ENCODE measurements at places on chromosomes 7 and 10. TPM values are rescaled to one million over a fixed set of nuclear protein-coding genes. Genes with fewer than 3 reads are reported as not detected.

DNA sequence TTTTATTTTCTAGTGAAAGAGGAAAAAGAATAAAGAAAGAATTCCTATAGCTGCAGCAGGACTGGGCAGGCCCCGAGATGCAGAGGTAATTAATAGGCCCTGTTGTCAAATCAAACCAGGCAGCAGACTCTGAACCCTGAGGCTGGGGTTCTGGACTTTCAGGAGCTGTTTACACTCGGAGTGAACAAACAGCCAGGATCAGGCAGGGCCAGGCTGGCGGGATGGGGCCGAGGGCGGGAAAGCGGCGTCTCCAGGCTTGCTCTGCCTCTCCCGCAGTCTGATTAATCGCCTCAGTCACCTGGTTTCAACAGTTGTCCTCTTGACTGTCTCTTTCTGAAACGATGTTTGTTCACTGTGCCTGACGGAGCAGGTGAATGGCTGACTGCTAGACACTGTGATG is 675.4 kb upstream of the FOXK1 start:
- DNase-seq: no peak

DNA sequence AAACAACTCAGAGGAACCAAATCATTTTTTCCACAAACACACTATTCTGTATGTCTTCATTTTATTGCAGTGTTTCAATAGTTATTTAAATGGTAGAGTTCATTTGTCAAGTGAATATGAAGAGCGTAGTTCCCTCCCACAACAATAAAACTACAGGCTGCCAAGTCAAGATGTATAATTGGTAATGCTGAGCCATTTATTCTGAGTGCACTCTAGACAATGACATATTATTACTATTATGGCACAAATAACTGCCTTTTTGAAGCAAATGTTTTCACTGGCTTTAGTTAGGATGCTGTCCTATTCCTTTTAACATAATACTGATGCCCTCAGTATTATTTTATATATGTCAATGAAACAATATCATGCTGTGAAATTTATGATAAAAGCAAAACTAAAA is 102.7 kb upstream of the PCDH15 start:
- no peak for DNase-seq

DNA sequence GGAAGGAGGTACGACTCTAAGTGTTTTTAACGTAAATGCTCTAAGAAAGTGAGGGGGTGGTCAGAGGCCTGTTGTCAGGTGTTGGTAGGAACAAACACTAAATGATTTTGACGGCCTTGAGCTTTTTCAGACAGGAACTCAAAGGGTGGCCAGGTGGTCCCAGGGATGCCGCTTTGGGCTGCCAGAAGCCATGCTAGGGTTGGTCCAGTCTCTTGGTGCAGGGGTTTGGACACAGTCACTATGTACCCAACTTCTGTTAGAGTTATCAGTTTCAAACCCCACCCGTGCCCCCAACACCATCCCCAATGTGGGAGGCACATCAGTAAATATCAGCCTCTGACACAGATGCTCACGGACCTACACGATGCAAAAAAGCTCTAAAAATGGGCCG is 9.3 kb downstream of the ATP6V0E2 start:
- no peak for DNase-seq

DNA sequence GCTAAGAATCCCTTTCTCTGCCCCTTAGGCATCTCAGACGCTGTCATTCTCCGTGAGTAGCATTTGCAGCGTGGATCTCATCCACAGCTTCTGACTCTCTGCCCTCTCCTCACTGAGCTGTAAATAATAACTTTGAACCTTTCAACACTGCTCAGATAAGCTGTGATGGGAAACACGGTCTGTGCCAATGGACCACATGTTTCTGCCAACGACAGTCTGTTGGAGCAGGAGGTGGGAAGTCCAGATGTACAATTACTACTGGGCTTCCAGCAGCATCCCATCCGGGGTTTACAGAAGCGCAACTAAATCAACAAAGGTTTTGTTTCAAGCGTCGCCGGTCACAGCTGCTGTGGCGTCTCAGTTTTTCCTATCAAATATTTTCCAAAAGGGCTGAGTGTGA is 1110.6 kb downstream of the TYW1 start:
- DNase-seq: no peak

- DNase-seq: no peak
Observed at GRCh38 chr7:28641752-28642545, 229.6 kb downstream of the CREB5 start.

DNA sequence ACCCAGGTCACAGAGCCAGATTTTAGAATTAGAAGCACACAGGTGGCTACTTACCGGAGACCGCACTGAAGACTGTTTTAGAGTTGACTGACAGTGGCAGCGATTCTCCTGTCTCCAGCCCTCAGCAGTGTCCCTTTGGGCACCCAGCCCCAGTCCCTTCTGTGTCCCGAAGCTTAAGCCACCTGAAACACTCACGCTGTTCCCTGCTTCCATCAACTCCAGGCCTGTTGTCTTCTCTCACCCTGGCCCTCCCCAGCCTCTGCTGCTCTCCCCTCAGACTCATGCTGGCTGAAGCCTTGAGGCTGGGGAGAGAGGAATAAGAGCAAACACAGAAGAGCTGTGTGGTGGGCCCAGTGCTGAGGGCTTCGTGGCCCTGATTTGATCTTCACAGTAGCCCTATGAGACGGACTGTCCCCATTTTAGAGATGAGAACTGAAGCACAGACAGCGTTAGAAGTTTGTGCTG is 10.6 kb downstream of the SAP25 start:
- DNase-seq: no peak

- DNase-seq: no peak
Observed at GRCh38 chr7:102024005-102024768, 206.8 kb downstream of the CUX1 start.

DNA sequence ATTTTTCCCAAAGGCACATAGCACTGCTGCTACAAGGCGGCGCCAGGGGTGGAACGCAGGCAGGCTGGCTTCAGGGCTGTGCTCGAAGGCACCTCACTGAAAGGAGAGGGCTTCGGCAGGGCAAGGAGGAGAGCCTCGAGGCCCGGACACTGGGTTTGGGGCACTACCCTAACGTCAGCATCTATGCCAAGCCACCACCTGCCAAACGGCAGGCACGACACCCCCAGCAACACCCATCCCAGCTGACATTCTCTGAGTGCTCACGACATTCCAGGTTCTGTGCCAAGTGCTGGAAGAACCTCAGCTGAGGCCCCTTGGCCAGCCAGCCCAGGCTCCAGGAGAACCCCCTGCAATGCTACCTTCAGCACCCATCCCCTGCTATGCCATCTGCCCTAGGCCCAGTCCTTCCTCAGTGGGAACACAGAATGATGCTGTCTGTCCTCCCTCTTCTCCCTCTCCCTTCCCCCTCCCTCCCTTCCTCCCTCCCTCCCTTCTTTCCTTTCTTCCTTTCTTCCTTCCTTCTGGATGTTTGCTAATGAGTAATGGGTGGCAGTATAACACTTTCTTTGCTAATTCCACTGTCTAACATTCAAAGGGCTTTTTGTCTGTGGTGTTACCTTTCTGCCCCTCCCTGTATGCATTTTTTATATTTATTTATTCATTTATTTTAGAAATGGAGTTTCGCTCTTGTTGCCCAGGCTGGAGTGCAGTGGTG is 24.3 kb downstream of the ZCCHC24 start:
- no peak for DNase-seq

DNA sequence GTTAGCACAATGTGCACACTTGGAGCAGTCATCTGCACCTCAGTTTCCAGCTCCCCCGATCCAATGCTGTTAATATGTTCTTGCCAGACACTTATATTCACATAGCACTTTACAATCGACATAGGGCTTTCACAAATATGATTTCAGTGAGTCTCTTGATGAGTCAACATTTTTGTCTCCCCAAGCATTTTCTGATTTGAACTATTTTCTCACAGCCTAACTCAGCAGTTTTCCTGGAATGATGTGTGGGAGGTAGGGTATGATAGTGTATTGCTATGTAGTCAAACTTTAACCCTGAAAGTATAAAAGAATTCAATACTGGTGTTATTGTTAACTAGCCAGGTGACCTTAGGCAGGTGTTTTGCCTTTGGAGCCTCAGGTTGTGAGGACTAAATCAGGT is 82.5 kb upstream of the LRGUK start:
- DNase-seq: no peak

The OIT3 gene
- total RNA-seq: not detected

The CSTF2T gene
- total RNA-seq: 22.1 TPM

The HABP2 gene
- total RNA-seq: not detected

The C10orf105 gene
- not detected for total RNA-seq

The PPP1R17 gene
- not detected for total RNA-seq

The CYP26C1 gene
- total RNA-seq: not detected

Measured in SK-MEL-5 (cell line).